Activated T-helper 1 cell treated with anti-CD3 and anti-CD28 coated beads, Interleukin-2, amount 50 U/mL, for 16 hours (primary cell): ENCODE measurements at places on chromosomes 4 and X.

DNA sequence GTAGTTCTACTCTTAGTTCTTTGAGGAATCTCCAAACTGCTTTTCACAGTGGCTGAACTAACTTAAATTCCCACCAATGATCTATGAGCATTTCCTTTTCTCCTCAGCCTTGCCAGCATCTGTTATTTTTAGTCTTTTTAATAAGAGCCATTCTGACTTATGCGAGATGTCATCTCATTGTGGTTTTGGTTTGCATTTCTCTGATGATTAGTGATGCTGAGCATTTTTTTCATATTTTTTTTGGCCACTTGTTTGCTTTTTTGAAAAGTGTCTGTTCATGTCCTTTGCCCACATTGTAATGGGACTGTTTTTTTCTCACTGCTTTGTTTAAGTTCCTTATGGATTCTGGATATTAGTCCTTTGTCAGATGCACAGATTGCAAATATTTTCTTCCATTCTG, 21.5 kb upstream of the PHKA1 start:
- DNase-seq = no peak

DNA sequence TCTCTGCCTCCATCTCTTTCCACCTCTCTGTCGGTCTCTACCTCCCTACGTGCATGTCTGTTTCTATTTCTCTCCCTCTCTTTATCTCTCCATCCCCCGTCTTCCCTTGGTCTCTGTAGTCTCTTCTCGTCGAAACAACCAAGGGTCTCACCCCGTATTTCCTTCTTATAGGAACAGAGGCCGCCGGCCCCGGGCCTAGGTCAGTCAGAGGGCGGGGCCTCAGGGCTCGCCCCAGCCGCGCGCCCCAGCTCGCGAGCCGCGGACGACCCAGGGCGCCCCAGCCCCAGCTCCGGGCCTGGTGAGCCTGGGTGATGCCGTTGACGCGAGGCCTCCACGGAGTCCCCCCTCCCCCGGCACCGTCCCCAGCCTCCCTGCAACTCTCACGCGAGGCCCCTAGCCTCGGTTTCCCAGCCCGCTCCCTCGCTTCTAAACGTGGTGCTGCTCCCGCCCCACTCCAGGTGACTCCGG, 6.6 kb downstream of the TIMM17B start:
- no peak for DNase-seq

GRCh38 chr4:74018771-74019170, 19.7 kb downstream of the CXCL3 start:
- DNase-seq = no peak

GRCh38 chr4:168434993-168435392, 45.3 kb downstream of the DDX60L start:
- DNase-seq = no peak

GRCh38 chr4:24574236-24574635, 10.1 kb downstream of the DHX15 start:
- no peak for DNase-seq

GRCh38 chrX:109872021-109872732, 130.7 kb upstream of the TMEM164 start:
- DNase-seq = no peak

DNA sequence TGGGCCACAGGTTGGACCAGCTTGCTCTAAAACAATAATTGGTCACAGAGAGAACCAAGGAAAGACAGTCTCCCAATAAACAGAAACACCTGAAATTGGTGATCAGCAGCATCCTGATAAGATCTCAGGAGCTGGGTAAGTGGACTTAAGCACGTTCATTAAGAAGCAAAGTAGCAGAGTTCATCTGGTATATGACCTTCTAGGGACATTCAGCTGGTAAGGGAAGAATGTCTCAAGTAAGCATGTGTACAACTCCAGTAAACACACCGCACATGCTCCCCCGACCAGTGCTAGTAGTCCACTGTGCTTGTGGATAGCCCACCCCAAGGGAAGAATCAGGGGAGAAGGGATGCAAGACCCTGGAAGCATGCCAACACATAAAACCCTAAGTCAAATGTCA, 216.9 kb downstream of the EPHA5 start:
- no peak for DNase-seq

DNA sequence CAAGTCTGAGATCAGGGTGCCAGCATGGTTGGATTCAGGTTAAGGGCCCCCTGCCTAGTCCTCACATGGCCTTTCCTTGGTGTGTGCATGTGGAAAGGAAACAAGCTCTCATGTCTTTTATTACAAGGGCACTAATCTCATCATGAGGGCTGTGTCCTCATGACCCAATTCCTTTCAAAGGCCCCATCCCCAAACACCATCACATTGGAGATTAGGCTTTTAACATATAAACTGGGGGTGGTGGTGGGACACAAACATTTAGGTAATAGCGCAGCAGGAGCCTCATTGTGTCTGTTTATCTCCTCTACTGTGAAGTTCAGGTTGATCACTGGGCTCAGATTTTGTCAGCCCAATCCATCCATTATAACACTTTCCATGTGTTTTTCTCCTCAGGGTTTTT, 41.0 kb downstream of the BEX3 start:
- DNase-seq = no peak

DNA sequence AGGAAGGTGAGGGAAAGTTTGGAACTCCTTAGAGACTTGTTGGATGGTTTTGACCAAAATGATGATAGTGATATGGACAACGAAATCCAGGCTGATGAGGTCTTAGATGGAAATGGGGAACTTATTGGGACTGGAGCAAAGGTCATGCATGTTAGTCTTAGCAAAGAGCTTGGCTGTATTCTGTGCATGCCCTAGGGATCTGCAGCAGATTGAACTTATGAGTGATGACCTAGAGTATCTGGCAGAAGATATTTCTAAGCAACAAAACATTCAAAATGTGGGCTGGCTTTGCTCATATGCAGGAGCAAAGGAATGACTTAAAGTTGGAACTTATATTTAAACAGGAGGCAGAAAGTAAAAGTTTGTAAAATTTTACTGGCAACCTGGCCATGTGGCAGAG, 489.3 kb upstream of the DIPK2B start:
- no peak for DNase-seq

DNA sequence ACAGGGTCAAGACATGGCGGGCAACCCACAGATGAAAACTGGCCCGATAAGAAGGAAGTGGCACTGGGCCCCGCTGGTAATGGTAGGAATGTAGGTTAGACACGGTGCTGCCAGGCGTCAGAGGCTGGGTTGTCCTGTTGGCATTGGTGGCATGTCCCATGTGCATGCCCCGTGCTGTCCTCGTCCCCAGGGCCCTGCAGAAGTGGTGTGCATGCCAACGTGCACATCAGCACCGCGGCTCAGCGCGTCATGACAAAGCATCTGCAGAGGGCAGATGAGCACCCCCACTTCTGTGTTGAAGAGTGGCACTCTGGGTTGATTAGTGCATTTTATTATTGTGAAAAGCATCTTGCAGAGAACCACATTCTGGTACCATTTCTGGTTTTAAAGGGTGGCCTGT, 35.6 kb downstream of the NELFA start:
- DNase-seq = no peak

DNA sequence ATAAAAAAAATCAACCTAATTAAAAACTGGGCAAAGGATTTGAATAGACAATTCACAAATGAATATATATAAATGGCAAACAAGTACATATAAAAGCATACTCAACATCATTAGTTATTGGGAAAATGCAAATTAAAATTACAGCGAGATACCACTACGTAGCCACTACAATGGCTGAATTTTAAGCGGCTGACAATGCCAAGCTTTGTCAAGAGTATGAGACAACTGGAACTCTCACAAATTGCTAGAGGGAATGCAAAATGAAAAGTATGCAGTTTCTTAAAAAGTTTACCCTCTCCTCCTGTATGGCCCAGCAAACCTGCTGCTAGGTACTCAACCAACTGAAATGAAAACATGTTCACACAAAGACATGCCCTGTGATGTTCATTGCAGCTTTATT, 34.8 kb downstream of the ZFP42 start:
- DNase-seq = no peak

- no peak for DNase-seq
These were observed 3.6 kb upstream of the PDE5A start for GRCh38 chr4:119632216-119632615.

GRCh38 chr4:158811216-158811540, 42.4 kb downstream of the FNIP2 start:
- DNase-seq = no peak

DNA sequence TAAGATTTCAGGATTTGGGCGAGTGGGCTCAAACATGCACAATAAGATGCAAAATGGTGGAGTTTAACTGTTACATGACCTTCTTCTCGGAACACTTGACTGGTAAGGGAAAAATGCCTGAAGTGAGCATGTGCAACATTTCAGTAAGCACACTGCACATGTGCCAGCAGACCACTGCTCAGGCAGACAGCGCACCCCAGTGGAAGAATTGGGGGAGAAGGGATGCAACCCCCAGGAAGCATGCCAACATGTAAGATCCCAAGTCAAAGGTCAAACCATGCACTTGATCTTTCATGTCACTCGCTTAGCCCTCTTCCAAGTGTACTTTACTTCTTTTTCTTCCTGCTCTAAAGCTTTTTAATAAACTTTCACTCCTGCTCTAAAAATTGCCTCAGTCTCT, 256.3 kb downstream of the CENPC start:
- no peak for DNase-seq

DNA sequence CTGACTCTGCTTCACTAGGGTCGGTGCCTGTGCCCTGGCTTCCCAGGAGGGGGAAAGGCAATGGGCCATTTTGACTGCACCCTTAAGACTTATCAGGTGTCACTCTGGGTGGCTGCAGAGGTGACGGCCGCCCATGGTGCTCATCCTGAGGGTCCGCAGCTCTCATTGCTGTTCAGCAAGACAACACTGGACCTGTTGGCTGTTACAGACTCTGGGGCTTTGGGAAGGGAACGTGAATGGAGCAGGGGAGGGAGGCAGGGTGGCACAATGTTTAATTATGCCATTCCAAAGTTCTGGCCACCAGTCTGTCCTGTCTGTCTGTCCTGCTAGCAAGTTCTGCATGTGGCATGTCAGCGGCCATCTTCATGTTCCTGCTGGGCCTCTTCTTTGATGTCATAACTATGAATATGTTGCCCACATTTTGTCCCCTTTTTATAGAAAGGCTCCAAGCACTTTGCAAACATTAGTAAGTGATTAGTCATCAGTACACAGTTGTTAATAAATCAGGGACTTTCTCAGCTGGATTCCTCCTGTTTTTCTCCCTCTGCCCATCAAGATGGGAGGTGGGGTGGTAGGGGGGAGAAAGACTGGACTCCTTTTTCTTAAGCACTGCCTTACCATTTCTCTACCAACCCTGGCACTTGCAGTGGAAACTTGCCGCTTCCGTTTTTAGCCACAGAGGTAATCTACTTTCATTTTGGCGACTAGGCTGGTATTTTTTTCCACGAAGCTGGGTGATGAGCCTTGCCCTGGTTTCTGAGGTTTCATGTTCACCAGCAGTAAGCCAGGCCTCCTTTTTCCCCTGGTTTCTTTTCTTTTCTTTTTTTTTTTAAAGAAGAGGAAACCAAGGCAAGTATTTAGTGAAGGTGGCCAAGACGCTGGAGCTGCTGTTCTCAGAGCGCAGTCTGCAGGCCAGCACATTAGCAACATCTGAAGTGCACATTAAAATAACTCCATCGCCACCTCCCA, 88.6 kb upstream of the TRIM2 start:
- DNase-seq = peak; percentile 57

DNA sequence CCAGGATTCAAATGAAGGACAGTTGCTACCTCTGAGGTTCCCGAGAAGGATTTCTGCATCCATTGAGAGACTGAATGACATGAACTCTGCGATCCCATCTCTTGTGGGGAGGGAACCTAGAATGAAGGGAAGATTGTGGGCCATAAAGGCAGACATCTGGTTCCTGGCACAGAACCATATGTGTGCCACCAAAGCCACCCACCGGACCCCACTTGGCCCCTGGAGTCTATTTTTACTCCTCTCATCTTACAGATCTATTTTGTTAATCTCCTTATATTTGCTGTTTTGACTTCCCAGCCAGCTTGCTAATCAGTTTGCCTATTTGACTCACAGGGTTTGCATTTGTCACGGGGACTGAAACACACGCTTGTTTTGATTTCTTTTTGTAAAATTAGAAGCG, 7.3 kb downstream of the SOD3 start:
- DNase-seq = no peak

DNA sequence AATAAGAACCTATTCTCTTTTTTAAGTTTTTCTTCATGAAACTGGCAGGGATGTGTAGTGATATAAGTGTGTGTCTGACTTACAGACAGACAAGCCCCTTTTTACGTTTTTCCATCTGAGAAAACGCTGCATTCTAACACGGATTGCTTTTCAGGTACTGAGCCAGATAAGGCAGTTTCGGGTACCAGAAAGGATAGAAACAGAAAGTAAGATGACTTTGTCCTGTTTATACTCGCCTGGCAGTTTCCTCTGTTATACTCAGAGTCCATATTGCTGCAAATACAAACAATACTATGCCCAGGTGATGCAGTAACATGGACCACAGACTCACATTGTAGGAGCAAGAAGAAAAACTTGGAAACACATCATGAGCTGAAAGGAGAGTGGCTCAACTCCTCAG, 2320.6 kb upstream of the AGA start:
- DNase-seq = no peak

DNA sequence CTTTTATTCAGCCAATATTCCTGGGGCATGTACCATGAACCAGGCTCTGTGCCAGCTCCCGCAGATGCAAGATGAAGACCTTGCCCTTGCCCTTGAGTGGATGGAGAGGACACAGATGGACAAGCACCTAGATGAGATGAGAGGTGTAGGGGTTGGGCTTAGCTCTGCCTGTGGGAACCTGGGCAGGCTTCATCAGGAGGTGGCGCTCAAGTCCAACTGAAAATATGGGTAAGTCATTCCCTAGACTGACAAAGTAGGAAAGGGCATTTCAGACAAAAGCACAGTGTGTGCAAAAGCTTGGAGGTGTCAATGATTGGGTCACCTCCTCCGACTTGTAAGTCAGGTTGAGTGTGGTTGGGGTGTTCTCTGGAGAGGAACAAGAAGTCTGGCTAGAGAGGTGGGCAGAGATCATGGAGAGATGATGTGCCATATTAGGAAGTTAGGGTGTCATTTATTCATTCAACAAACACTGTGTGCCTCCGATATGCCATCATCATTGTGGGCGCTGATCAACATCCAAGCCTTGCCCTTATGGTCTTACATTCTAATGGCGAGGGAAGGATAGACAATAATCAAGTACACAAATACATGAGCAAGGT, 64.6 kb downstream of the ANAPC4 start:
- DNase-seq = no peak

- no peak for DNase-seq
These were observed 15.8 kb downstream of the TBC1D14 start for GRCh38 chr4:6925357-6925836.

DNA sequence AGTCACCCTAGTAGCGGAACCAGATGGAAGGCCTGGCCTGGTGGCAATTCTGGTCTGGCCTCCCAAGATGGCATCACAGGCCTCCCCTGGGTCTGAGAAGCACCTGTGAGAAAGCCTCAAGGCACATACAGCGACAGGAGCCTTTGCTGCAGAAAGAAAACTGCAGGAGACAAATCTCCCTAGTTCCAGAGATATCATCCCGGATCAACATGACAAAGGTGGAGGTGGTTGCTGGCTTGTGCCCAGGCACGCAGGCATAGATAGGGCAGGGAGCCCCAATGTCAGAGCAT, 93.6 kb downstream of the BCOR start:
- no peak for DNase-seq

- no peak for DNase-seq
These were observed 25.2 kb downstream of the MANBA start for GRCh38 chr4:102735582-102735981.
